ENCODE measurements at places on chromosomes 7 and 10.
A peak's percentile ranks its signal among the peaks of the same experiment; 100 is the strongest.

- no peak for DNase-seq
Measured at GRCh38 chr7:130037703-130038102, 13.5 kb downstream of the ZC3HC1 start.

DNA sequence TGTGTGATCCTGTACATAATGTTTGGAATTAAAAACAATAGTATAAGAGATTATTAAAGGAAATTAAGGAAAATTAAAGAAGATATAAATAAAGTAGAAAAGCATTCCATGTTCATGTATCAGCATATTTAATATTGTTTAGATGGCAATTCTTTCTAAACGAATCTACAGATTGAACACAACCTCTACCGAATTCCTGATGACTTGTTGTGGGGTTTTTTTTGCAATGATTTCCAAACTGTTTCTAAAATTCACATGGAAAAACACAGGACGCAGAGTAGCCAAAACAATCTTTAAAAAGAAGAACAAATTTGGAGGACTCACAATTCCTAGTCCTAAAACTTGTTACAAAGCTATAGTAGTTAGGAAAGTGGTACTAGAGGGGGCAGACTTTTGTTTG is 573.4 kb upstream of the IGFBP3 start:
- DNase-seq, result no peak

DNA sequence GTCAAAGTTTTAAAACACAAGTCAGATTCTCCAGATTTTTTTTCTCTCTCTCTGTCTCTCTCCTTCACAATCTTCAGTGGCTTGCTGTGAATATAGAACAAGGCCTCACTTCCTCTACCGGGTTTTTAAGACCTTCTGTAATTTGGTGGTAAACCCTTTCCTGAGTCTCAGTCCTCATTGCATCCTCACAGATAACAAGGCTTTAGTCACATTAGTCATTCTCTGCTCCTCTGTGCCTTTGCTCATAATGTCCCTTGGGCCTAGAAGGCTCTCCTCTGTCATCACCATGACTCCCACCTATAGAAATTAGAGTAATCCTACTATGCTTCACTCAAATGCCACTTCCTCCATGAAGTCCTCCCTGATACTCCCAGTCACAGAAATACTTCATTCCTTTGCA is 172.7 kb upstream of the HPS1 start:
- no peak for DNase-seq

- DNase-seq, result no peak
Measured at GRCh38 chr10:98610836-98611235, 164.1 kb upstream of the HPS1 start.

GRCh38 chr7:27093184-27093895 is 2.5 kb downstream of the HOXA1 start:
- DNase-seq, result no peak

DNA sequence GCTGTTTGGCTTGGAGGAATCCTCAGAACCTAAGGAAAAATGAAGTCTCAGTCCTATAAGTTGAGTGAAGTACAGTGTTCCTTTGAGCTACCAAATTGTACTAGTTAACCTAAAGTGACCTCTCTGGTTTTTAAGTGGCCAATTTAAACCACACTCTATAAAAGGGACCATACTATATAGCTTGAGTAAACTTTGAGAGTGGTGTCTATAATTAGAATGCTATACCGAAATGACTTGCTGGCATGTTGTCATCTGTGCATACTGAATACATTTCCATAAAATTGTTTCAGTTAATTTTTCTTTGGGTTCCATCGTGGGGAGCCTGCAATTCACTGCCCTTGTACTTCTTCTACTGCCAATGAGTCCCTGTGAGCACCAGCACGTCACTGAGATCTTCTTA is 151.1 kb downstream of the DKK1 start:
- no peak for DNase-seq

- no peak for DNase-seq
Measured at GRCh38 chr10:3857318-3857717, 72.3 kb upstream of the KLF6 start.

DNA sequence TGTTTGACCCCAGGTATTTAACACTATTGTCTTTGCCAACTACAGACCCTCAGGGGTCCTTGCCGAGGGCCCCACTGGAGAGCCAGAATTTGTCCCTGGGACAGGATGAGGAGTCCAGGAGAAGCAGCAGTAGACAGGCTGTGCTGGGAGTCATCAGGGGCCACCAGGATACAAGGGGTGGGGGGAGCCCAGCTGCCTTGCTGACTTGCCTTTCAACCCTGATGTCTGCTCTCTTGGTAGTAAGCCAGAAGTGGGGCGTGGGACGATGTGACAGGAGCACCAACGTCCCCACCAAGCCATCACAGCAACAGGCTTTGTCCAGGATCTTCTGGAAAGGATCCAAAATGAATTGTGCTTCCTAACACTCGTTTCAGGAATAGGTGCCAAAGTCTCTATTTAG is 62.4 kb upstream of the CDCA7L start:
- DNase-seq, result no peak

- DNase-seq, result no peak
Measured at GRCh38 chr7:6252748-6253147, 19.7 kb downstream of the CYTH3 start.

DNA sequence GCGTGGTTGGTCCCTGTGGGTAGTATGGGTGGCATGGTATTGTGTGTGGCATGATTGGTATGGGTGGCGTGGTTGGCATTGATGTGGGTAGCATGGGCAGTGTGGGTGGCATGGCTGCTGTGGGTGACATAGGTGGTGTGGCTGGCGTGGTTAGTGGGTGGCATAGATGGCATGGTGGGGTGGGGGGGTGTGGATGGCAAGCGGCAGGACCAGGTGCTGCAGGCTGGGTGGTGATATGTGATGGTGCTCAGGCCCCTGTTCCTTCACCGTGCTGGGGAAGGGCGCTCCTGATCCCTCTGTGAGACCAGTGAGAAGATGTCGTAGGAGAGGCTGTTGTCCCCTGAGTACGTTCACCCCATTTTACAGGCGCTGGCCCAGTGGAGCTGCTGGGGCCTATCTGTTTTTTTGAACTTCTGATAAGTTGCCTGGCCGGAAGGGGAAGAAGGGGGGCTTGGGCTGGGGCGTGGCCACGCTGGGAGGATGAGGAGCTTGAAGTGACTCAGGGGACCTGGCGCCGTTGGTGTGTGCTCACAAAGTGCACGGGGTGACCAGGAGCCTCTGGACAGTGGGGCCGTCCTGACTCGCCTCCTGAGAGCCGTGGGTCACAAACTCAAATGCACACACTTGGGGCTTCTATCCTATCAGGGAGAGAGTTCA is 17.5 kb downstream of the INPP5A start:
- DNase-seq, result no peak

DNA sequence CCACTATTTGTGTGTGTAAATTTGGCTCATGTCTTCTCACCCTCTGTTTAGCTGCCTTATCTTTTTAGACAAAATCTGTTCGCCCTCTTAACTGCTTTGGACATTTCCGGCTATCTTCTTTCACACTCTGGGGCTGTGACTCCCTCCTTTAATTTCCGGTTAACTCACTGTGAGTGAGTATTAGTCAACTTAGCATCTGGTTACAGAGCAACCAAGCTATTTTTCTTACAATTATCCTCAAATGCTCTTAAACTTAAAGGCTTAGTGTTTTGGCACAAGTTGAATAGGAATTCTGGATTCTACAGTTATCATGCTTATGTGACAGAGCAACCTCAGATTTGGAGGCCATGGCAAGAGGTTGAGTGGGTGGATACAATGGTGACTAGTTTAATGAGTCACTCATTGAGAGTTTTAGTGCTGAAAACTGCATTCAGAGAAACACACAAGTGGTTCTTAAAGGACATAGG is 177.6 kb upstream of the SEMA3A start:
- DNase-seq, result peak; percentile 84

GRCh38 chr10:62399211-62399610 is 25.0 kb downstream of the ZNF365 start:
- peak; percentile 20 for DNase-seq

DNA sequence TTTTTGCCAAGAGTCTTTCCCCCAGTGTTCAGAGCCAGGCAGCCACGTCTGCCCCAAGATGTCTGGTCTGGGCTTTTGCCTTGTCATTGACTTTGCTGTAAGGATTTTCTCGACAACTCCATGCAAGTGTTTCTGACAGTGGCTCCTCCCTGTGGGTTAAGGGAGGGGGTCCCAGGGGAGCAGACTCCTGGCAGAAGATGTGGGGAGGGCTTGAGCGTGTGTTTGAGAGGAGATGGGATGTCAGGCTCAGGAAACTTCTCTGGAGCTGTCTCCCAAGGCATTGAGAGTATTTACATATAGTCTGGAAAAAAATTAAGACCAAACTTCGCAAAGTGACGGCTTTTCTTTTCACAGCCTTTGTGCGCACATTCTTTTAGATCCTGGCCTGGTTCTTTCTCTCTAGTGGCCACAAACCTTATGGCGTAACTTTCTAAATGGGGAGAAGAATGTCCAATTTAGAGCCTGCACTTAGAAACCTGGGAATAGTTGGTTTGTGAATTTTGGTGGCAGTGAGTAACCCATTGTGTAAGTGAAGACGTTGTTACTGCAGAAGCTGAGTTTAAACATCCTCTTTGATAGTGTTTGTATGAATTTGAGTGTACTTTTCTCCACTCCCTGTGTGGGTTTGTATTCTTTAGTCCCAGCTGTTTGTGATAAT is 201.5 kb downstream of the LRMDA start:
- no peak for DNase-seq

DNA sequence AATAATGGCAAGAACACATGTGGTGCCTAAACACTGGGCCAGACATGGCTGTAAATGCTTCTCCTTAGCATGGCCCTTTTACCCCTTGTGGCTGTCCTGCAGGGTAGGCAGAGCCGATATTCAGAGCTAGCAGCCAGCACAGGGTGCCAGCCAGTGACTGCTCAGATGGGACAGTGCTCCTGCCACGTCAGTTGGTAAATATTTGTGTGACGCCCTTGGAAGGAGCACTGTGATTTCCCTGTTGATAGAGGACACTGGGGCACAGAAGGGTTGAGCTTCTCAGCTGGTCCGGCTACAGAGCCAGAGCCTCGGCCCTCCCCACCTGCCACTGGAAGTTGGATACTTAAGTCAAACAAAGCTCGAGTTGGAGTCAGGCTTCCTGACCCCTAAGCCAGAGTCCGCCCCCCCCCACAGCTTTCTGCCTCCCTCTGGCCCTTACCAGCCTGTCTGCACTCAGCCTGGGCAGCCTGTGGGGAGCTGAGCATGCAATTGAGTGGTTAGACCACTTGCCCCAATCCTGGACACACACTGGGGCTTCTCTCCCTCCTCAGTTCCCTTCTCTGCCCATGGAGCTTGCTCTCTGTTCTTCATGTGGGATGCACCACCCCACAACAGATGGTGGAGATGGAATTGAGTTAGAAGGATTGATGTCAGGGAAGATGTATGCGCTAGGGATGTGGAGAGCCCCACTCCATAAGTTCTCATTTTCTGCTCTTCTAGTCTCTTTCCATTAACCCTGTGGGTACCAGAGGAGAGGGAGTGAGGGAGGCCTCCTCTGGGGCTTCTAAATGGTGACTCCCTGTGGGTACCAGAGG is 350.8 kb downstream of the PLXNA4 start:
- no peak for DNase-seq

DNA sequence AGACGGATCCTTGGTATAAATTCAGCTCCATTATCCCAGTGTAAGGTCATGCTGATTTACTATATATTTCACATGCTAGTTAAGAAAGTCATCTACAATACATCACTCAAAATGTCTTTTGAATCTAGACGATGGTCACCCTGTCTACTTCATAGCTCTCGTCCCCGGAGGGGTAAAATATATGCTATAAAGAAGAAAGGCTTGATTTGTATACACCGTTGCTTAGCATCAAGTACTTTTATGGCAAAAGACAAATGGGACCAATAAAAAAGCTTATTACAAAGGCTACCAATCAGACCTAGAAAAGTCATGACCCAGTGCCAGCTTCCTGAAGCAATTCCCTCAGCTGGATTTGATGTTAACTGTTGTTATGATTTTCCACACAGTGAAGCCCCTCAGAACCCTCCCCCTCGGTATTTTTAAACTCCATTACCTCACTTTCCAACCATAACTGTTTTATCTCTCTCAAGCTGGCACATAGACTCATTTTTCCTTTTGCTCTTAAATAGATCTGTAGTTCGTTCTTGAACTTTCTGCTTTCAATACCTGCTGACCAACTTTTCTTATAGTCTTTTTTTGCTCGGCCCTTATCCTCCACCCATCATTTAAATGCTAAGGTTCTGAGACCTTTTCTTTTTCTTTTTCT is 104.9 kb downstream of the DOCK4 start:
- no peak for DNase-seq

- DNase-seq, result peak; percentile 88
Measured at GRCh38 chr7:94368371-94368791, 26.3 kb upstream of the COL1A2 start.

DNA sequence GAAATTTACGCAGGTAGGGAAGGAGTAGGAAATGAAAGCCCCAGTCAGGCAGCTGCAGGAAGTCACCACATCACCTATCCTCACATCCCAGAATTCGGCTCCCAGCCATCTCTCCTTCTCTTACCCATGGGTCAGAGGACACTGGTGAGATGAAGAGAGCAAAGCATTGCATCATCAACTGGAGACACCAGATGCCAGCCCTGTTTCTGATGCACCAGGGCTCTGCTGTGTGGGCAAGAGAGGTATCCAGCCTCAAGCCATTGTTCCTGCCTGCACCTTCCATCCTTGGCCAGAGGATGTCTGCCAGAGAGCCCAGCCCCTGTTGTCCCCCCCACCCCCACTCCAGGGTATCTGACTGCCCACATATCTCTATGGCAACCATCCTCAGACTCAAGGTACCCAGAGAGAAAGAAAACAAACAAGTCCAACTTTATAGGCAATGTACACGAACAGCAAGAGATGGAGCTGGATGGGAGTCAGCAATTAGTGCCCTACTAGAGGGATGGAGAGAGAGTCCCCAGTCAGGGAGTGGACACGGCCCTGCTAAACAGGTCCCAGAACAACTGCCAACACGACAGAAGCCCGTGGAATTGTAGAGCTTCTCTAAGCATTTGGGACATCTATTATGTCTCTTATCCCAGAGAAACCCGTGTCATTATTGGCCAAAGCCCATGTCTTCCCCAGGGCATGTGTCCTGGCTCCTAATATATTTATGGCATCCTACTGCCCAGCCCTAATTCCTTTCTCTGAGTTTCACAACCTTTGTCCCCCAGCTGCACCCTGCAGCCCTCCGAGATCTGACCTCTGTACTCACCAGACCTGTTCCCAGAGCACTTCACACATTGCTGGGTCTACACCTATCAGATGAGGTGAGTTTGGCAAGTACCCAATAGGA is 2.8 kb downstream of the CAMK2G start:
- DNase-seq, result no peak

GRCh38 chr7:18125476-18125875 is 97.8 kb upstream of the PRPS1L1 start:
- DNase-seq, result no peak

DNA sequence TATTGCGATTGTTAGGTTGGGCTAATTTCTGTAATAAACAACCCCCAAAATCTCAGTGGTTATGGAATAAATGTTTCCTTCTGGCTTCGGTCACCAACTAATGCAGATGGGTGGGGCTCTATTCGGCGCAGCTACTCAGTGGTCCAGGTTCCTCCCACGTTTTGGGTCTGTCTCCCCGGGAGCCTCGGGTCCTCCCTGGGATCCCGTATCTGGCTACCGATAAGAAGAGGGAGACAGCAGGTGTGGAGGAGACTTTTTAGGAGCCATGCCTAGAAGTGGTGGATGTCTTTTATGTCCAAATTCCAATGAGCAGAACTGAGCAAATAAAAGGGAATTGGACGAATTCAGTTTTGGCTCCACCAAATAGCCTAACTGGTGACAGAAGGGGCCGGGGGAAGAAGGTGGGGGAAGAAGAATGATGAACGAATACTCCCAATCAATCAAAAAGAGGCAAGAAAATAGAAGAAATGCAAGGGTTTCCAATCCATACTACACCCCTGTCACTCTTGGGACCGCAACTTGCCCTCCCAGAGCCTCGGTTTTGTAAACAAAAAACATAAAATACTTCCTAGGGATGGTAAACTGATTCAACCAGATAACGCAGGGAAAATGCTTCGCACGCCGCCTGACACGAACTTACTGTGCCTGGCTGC is 498 bp upstream of the C10orf53 start:
- DNase-seq, result no peak

Measured in astrocyte of the cerebellum (primary cell).